ENCODE measurements at places on chromosomes 5 and 9. TPM values are rescaled to one million over a fixed set of nuclear protein-coding genes. Genes with fewer than 3 reads are reported as not detected.

The TMEM232 gene
- total RNA-seq, result not detected

The PAPPA gene
- total RNA-seq, result 33.9 TPM

The CSF1R gene
- 0.35 TPM for total RNA-seq

The TRPM3 gene
- not detected for total RNA-seq

The GPR21 gene
- not detected for total RNA-seq

The TLR4 gene
- total RNA-seq, result 0.20 TPM

The BAAT gene
- 0.56 TPM for total RNA-seq

The RHOBTB3 gene
- total RNA-seq, result 7.9 TPM

The ANAPC2 gene
- 30.9 TPM for total RNA-seq

The BRD9 gene
- 36.1 TPM for total RNA-seq

The CARTPT gene
- not detected for total RNA-seq

The FAM153A gene
- not detected for total RNA-seq

The OR2V1 gene
- not detected for total RNA-seq

The PHYHD1 gene
- total RNA-seq, result 0.38 TPM

The PARP8 gene
- total RNA-seq, result 0.11 TPM

The AP3S1 gene
- 83.9 TPM for total RNA-seq

The CDH10 gene
- 0.13 TPM for total RNA-seq

The IFT74 gene
- total RNA-seq, result 14.1 TPM

The SPATA31C1 gene
- not detected for total RNA-seq

The ACTBL2 gene
- 0.05 TPM for total RNA-seq

The CKMT2 gene
- total RNA-seq, result not detected

The LCN6 gene
- not detected for total RNA-seq

The PDLIM4 gene
- 1.0 TPM for total RNA-seq

The HTR4 gene
- not detected for total RNA-seq

The TAF11L5 gene
- not detected for total RNA-seq

The PCDHB9 gene
- total RNA-seq, result 0.07 TPM

The FAM114A2 gene
- total RNA-seq, result 14.2 TPM

The BTNL3 gene
- total RNA-seq, result not detected

The NR6A1 gene
- total RNA-seq, result 1.9 TPM

The SPATA31E1 gene
- not detected for total RNA-seq

The SLC36A2 gene
- total RNA-seq, result not detected

The GNG10 gene
- total RNA-seq, result 59.7 TPM

The PPP3R2 gene
- total RNA-seq, result not detected

Measured in A549 treated with dexamethasone at 1 μM for 4 hours (cell line).